Amniotic stem cell (primary cell): ENCODE measurements at places on chromosomes 6 and 20.

DNA sequence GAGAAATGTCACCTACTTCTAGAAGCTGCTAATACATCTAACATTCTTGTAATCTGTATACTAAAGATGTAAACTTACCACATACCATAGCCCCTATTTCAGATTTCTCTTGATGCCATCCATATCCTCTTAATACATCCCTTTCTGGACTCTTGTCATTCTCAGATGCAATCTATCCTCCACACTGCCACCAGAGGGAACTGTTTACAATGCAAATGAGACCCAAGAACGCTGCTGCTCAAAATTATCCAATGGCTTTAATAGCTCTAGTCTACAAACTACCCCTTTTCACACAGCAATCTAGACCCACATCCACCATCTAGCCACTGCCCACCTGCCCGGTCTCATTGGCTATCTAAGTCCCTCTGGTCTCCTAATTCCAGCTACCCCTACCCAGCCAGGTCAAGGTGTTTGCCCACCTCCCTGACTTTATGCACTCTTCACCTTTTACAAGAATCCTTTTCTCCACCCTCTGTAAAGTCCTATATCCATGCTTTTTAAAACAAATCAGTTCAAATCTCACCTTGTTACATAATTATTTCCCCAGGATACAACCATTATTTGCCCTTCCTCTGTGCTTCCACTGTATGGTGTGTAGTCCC lies 14.8 kb downstream of the FAXC start:
- no peak for DNase-seq

GRCh38 chr6:123967905-123968304 lies 164.2 kb downstream of the NKAIN2 start:
- DNase-seq = no peak

DNA sequence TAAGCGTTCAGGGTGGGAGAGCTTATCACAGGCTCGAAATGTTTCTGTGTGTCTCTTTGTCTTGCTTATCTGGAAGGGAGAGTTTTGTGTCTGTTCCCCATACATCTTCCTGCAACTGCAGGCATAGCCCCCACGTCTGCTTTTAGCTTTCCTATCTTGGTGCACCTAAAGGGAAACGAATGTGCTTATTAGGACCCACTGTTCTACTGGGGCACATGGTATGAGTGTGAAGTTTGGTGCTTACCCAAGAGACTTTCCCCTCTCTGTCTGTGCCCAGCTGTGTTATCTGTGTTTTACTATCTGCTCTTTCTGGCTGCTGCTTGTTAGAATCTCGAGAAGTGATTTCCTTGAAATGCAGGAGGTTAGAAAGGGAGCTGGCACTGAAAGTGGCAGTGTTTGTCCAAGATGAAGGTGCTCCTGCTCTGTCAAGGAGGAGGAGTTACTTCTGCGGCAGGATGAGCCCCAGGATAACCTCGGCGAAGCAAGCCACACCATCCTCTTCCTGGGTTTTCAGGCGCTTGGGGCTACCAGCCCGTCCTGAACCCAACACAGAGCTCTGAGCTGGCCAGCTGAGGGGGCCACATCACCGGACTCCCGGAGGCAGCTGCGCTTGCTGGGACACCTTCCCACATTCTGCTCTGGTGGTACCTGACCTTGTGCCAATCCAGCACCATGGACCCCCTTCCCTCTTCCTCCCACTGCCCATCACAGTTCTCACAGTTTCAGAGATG lies 23.4 kb downstream of the DYNLT1 start:
- DNase-seq = no peak

DNA sequence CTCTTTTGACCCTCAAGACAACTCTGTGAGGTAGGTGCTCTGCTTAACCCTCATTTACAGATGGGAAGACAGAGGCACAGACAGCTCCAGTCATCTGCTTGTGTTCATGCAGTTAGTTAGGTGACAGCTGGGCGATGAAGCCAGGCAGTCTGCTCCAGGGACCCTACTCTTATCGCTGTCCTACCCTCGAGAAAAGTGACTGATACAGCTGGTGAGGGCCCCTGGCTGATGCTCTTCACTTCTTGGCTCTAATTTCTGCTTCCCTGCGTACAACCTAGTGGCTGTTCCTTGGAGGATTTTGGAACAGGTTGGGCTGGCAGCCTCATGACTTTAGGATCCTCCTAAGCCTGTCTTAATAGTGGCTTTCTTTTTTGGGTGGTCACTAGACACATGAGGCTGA lies 9.1 kb upstream of the TJAP1 start:
- DNase-seq = no peak

DNA sequence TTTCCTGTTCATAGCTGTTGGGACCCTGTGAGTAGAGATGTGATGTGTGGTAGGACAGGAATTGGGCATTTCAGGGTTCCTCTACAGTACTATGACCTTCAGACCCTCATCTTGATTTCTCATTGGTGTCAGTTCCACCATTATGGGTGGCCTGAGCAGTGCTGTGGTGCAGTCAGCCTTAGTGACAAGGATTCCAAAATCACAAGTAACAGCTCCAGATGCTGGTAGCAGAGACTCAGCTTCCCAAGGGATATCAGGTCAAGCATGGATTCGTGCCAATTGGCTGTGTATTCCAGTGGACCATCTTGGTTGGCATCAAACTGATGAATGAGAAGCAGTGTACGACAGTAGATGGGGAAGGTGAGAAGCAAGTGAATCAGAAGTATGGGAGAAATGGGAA lies 3.8 kb downstream of the SMIM26 start:
- no peak for DNase-seq

- no peak for DNase-seq
These were observed 8.3 kb upstream of the ADRM1 start for GRCh38 chr20:62294516-62294915.

GRCh38 chr6:136526196-136526930 lies 23.9 kb downstream of the MAP7 start:
- no peak for DNase-seq

DNA sequence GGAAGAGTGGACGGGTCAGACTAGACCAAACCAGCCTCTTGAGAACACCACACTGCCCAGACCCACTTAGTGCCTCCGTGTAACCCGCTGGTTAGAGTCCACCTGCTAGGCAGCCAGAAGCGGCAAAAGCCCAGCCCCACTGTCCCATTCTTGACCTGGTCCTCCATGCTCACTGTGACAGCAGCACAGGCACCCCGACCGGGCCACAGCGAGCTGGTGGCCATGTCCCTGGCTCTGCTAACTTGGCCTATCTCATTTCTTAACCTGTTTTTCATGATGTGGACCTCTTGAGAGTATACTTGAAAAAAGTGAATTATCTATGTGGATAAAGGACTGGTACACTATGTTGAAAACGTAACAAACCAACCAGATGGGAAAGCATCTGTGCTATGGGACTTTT lies 44.9 kb upstream of the TMEM181 start:
- no peak for DNase-seq

DNA sequence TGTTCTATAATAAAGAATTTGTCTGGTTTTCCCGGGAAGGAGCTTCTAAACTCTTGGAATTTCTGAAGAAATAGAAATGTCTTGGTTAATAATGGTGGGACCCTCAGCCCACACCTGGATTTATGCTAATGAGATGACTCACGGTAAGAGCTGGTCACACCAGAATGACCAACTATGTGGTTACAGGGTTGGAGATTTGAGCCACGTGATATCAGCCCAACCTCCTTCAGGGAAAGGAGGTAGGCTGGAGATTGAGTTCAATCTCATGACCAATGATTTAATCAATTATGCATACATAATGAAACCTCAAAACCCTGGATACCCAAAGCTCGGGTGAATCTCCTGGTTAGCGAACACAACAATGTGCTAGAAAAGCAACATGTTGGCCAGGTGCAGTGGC lies 22.1 kb upstream of the CDKN1A start:
- no peak for DNase-seq

DNA sequence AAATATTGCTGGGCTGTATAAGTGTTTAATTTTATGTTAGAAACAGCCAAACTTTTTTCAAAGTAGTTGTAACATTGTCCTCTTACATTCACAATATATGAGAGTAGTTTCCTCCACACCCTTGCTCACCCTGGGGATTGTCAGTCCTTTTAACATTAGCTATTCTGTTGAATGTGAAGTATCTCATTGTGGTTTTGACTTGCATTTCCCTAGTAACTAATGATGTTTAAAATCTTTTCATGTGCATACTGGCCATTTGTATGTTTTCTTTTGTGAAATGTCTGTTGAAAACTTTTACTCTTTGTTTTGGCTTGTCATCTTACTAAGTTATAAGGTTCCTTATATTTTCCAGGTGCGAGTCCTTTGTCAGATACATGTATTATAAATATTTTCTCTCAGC lies 32.9 kb downstream of the TRIM38 start:
- no peak for DNase-seq

- no peak for DNase-seq
These were observed 9.5 kb upstream of the MYLK2 start for GRCh38 chr20:31809661-31810060.

GRCh38 chr6:44670146-44670545 lies 282.6 kb downstream of the CDC5L start:
- no peak for DNase-seq

GRCh38 chr6:122861594-122861993 lies 72.5 kb downstream of the SMPDL3A start:
- no peak for DNase-seq

DNA sequence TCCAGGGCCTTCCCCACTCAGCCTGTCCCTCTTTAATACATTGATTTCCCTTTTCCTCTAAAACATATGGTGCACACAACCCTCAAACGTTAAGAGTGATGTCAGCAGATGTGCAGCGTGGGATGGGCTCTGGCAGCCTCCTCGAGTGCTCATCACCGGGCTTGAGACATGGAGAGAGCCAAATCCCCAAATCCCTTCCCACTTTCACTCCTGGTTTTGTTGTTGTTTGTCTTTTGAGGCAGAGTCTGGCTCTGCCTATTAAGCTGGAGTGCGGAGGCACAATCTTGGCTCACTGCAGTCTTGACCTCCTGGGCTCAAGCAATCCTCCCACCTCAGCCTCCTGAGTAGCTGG lies 5.8 kb upstream of the PLTP start:
- no peak for DNase-seq

- DNase-seq = no peak
These were observed 31.4 kb downstream of the FYN start for GRCh38 chr6:111841822-111842221.

DNA sequence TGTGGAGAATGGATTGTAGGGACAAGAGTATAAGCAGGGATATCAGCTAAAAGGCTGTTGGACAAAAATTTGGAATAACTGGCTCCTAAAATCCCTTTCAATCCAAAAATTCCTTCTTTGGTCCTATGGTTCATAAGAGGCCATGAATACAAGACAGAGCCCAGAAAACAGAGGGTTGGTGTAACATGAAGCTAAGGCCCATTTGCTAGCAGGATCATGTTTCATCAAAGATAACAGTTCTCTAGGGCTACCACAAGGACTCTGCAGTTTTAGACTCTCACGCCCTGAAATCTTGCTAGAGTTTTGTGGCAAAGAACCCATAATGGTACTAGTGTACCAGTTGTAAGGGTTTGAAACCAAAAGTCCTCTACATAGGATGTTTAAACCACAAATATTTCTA lies 327.8 kb upstream of the TBX18 start:
- no peak for DNase-seq

GRCh38 chr20:63348828-63349515 lies 12.2 kb downstream of the CHRNA4 start:
- no peak for DNase-seq

GRCh38 chr20:57444394-57445048 lies 53.3 kb downstream of the RBM38 start:
- no peak for DNase-seq

DNA sequence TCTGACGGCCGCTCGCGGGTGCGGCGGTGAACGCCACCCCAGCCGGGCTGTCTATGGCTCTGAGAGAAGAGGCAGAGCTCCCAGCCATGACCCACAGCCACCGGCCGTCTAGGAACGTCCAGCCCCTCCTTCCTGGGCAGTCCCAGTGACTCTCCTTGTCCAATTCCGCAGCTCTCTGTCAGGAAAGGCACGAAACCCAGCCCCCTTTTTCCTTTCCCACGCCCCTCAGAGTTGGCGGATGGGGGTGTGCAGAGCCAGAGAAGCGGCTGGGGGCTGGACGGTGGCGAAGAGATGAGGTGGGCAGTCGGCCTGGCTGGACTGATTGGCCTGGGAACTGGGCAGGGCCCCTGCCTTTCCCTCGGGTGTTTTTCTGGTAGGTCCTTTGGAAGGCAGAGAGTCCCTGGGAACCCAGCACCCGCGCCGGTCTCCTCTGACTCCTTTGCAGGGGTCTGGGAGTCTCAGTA lies 1.5 kb downstream of the EBF4 start:
- DNase-seq = no peak

GRCh38 chr20:60863548-60863947 lies 388.5 kb upstream of the CDH4 start:
- DNase-seq = no peak

- no peak for DNase-seq
These were observed 43.0 kb downstream of the EDN1 start for GRCh38 chr6:12333128-12333527.

- no peak for DNase-seq
These were observed 37.6 kb upstream of the LYRM2 start for GRCh38 chr6:89675949-89676748.

GRCh38 chr6:42418724-42419123 lies 33.0 kb downstream of the TRERF1 start:
- DNase-seq = no peak

DNA sequence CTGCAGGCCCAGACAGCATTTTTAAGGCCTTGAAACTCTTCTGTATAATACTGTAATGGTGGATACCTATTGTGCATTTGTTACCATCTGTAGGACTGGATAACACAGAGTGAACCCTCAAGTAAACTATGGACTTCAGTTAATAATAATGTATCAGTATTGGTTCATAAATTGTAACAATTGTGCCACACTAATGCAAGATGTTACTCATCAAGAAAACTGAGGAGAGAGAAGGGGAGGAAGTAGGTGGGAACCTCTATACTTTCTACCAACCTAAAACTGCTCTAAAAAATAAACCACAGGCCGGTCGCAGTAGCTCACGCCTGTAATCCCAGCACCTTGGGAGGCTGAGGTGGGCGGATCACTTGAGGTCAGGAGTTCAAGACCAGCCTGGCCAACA lies 10.8 kb downstream of the MAPK13 start:
- no peak for DNase-seq

GRCh38 chr6:133191323-133191722 lies 49.8 kb upstream of the EYA4 start:
- no peak for DNase-seq

GRCh38 chr6:139436200-139436956 lies 61.9 kb upstream of the CITED2 start:
- no peak for DNase-seq

DNA sequence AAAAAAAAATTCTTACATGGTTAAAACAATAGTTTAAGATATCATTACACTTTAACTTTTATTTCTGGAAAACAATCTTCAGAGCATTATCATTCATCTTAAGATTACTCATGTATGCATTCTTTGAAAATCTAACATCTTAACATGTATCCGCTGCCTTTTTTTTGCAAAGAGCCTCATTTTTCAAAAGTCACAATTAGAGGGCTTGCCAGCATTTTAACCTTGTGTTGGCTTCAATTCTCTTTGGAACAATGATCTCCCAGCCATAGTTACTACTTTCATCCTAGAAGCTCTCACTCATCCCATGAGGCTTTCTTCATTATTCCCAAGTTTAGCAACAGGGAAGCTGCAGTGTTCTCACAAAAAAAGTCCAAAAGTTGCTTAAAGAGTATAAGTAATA lies 330.8 kb downstream of the BCKDHB start:
- DNase-seq = no peak
